ENCODE measurements at places on chromosomes 5 and 9.

DNA sequence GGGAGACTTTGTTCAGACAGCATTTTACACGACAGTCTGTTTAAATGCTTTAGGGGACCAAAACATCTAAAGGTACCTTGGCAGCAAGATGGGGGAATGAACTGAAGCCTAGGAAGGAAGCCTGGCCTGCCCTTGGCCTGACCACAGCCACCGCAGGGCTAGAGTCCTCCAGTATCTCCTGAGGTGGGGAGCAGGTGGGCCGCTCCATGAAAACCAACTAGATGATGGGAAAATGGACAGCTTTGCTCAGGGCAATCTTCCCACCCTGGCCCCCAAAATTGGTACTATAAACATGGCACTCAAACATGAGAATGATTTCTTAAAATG, 153.3 kb downstream of the AUH start:
- DNase-seq: no peak

DNA sequence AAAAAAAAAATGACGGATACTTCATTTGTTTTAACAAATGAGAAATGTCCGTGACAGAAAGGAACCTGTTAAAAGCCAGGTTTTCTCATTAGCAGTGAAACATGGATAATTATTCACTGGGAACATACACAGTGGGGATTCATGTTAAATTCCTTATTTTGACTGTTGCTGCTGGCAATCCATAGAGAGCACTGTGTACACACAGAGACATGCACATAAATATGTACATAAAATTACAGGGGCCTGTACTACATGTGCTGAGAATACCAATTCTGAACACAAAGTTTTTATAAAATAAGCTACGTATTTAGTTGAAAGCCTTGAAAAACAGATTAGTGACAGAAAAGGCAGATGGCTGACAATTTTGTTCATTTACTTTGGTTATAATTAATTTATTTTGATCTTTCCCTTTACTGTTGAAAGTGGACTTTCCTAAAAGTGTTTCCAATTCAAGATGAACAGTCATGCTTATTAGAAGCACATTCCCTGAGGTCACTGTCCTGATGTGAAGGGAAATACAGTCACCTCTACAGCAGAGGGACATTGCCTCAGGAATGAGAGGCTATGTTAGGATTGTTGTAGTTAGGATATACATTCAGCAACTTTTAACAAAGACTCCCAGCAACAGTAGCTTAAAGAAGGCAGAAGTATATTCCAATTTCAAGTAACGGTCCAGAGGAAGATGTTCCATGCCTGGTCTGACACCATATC, 166.7 kb downstream of the SAXO1 start:
- no peak for DNase-seq

DNA sequence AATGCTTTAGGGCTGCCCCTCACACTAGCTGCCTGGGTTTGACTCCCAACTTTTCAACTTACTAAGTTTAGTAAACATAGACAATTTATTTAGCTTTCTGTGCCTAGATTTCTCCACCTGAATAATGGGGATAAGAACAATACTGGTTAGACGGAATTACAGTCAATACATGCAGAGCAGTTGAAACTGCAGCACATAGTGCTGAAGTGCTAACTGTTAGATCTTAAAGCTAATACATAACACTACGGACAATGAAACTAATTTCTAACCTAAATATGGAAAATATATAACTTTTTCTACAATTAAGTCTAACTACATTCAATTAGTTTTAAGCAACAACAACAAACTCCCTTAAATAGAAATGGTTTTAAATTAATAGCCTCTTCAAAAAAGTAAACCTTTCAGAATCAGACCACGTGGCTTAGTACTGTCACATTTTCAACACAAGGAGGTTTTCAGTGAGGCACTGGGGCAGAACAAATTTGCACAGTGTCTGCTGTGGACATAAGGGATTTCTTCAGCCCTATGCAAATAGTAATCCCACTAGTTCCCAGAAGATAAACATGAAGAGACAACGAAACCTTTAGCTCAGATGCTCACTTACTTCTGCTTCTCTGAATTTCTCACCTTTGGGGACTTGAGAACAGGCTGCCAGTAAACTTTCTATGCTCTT, 293.4 kb downstream of the EDIL3 start:
- no peak for DNase-seq

GRCh38 chr9:14993061-14993800, 83.0 kb upstream of the FREM1 start:
- DNase-seq: no peak

DNA sequence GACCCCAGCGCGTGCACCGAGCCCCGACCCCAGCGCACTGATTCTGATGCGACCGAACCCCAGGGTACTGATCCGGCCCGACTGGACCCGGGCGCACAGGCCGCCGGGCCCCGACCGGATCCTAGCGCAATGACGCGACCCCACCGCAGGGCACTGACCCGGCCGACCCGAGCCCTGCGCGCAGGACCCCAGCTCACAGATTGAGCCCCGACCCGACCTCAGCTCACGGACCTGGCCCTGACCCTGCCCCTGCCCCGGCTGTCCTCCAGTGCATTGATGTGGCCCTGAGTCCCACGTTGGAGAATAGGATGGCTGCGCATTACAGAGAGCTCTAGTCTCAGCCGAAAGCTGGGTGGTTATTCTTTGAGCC, 438 bp downstream of the TRIP13 start:
- no peak for DNase-seq

- DNase-seq: no peak
Observed at GRCh38 chr5:152397581-152397980, 7.5 kb downstream of the NMUR2 start.

DNA sequence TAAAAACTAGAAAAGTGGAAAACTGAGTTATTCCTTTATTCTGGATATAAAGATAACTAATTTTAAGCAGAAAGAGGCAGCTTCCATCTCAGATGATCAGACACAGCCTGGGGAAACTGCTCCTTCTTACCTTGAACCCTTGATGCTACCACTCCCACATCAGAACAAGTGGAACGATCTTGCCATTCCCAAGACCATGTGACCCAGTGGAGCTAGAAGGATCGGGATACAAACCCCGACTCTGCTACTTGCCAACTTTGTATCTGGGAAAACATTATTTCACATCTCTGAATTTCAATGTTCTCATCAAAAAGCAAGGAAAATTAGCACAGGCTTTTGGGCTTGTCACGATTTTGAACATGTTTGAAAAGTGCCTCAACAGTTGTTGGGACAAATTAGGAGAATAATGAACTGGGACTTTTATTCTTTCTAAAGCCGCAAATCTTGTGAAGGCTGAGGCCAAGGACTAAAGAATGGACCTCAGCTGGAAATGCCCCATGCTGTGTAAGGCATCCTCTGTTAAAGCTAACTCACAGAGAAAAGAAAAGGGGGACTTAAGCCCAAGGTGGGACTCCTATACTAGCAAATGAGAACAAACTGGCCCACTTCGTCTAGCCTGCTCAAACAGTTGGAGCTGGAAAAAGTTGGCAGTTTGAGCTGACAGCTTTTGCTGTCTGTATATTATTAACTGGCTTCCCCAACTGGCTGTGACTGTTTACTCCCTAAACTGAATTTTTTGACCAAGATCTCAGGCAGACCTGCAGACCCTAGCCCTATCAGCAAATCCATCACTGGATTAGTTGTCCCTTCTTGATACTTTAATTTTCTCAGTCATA, 552.3 kb downstream of the EFNA5 start:
- DNase-seq: no peak

- no peak for DNase-seq
Observed at GRCh38 chr9:136784249-136784996, 6.7 kb upstream of the TMEM141 start.

DNA sequence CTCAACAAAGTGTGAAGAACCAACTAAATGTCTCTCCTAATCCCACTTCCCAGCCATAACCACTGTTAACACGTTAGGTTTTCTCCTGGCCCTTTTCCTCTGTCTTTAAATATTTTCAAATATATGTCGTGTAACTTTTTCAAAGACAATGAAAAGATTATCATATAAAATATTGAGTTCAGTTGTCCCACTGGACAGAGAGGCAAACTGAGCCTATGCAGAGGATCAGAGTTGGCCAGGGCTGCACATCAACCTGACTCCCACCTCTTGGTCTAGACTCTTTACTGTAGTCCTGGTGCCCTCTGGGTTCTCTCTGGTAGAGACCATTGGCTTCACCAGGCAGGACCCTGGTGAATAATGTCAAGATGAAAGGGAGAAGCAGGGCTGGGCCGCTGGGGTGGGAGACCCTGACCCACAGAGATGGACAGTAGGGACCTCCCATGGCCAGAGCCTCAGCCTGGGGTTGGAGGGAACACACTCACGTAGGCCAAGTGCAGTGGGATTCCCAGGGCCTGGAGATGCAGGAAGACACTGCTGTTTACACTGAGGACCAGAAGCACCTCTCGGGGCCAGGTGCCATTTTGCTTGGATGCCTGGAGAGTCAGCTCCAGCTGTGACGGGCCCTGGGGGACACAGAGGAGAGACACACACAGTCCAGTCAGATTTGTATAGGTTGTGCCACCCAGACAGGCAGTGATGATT, 25.1 kb downstream of the ENG start:
- no peak for DNase-seq

DNA sequence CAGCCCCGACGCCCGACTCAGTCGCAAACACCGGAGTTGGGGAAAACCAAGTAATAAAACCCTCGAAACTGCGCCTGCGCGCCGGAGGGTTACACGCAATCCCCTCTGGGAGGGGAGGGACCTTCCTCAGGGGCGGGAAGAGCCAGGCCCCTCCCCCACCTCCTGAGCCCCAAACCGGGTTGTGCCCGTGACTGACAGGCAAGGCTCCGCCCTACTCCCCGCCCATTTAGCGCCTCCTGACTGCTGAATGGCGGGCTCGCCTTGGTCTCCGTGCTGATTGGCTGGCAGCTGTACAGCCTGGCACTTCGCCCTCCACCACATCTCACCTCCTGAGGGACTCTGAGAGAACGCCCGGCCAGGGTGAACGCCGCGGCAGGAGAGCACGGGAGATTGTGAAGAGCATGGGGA, at the start of gene PRDM9:
PRDM9 (plus strand) TSS at position 332 of the 408 bp plus-strand sequence. CDS start 1,425 bp downstream, outside the sequence.
- DNase-seq: no peak

GRCh38 chr9:125889476-125890419, 142.6 kb downstream of the PBX3 start:
- peak; percentile 16 for DNase-seq

- DNase-seq: no peak
Observed at GRCh38 chr5:10233505-10233904, 16.2 kb downstream of the ATPSCKMT start.

GRCh38 chr9:76267284-76267652, 127.0 kb downstream of the RFK start:
- DNase-seq: no peak

DNA sequence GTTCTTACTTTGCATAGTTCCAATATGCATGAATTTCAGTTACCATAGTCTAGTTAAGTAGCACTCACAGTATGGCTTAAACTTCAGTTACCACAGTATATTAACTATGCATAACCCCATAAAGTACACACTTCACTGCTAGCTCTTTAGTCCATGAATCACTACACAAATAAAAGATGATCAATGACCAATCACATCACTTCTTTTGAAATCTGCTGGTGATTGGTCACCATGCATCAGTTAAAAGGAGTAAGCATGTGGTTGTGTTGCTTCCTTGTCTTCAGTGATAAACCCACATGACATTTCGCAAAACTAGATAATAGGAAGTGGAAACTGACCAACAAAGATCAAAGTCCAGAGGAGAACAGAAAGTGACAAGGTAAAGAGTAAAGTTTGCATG, 79.0 kb downstream of the TAF11L14 start:
- no peak for DNase-seq

- no peak for DNase-seq
Observed at GRCh38 chr5:22521521-22521920, 331.6 kb downstream of the CDH12 start.
